ENCODE measurements at places on chromosomes 12 and 14. TPM values are rescaled to one million over a fixed set of nuclear protein-coding genes. Genes with fewer than 3 reads are reported as not detected.

GRCh38 chr14:71472356-71473340 lies 459.6 kb upstream of the RGS6 start:
- peak; percentile 60 for DNase-seq

DNA sequence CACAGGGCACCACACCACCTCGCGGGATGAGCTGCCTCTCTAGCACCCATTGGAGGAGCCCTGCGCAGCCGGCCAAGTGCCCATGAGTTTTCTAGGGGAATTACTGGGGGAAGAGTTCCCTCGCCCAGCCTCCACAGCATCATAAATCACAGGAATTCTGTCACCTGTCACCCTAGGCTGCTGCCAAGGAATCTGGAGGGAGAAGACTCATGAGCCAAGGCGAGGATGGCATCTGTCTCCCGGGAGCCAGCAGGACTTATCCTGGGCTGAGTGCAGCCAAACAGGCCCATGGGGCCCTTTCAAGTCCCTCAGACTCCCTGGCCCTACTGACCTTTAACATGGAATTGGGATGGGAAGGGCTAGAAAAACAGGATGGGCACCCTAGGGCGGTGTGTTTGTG lies 7.8 kb upstream of the OTUB2 start:
- DNase-seq: no peak

DNA sequence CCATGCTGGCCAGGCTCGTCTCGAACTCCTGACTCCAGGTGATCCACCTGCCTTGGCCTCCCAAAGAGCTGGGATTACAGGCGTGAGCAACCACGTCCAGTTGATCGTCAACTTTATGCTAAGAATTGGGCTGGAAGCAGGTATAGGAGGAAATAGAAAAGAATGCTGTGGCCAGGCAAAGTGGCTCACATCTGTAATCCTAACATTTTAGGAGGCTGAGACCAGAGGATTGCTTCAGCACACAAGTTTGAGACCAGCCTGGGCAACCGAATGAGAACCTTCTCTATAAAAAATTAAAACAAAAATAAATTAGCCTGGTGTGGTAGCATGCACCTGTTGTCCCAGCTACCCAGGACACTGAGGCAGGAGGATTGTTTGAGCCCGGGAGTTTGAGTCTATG lies 37.1 kb upstream of the SNX6 start:
- no peak for DNase-seq

Gene TEX52
- not detected for polyA plus RNA-seq

Gene KRT78
- not detected for polyA plus RNA-seq

GRCh38 chr12:53218551-53219291 lies 11.7 kb upstream of the ITGB7 start:
- DNase-seq: peak; percentile 69

DNA sequence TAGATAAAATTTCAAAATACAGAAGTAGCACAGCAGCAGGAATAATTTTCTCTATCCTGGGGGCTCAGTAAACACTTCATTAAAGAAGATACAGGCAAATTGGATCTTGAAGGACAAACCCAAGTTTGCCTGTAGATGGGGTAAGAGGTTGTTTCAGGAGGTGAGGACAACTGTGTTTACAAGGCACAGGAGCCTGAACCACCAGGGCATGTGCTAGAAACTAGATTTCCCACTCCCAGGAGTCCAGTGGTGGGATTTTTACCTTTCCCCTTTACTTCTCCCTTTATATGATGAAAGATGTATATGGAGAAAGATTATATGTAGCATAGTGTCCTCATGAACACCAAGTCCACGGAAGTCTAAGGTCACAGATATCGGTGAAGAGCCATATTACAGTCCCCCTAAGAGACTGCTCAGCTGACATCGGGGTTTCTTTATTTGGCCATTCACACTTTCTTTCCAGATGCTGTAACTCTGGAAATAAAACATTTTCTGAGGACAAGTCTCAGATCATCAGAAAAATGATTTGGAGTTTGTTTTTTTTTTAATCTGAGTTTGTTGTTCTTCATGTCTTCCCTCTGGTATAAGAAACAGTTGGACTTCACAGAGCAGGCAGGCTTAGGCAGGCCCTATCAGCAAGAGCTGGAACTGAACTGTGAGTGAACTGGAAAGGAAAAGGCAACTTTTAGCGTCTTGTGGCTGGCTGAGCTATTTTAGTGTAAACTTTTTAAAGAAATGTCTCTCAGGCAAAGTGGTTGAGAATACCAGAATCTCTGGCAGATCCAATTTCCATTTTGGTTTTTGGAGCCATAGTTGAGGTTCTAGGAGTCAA lies 8.0 kb upstream of the EVL start:
- peak; percentile 36 for DNase-seq

- peak; percentile 12 for DNase-seq
These were observed 266.3 kb downstream of the ITPR2 start for GRCh38 chr12:26566675-26567074.

DNA sequence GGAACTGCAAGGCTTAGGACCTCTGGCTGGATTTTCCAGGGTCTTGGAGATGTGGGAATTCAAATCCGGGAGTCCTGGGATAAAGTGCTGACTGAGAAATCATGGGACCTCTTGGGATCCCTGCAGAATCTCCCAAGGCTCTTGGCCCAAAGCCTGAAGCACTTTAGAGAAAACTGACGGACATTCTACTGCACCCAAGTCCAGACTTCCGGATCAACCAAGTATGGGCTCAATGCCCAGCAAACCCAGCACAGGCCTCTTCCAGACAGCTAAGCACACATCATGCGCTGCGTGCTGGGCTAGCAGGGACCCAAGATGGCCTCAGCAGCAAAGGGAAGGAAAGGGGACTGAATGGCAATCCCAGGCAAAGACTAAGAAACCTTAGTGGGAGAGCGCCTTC lies 85.0 kb downstream of the ACTN1 start:
- DNase-seq: no peak

DNA sequence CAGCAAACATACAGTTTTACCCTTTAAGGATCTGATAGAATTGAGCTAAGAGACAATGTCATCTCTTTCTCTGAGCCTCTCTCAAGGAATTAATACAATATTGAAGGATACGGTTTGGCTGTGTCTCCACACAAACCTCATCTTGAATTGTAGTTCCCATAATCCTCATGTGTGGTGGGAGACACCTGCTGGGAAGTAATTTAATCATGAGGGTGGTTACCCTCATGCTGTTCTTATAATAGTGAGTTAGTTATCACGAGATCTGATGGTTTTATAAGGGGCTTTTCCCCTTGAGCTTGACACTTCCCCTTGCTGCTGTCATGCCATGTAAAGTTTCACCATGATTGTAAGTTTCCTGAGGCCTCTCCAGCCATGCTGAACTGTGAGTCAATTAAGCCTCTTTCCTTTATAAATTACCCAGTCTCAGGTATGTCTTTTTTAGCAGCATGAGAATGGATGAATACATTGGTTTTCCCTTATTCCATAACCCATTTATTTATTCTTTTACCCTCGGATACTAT lies 47.6 kb downstream of the TMEM30B start:
- DNase-seq: no peak

- no peak for DNase-seq
These were observed 667.7 kb upstream of the FOXG1 start for GRCh38 chr14:28098856-28099255.

Gene MYH6
- 0.80 TPM for polyA plus RNA-seq

GRCh38 chr12:57781801-57782200 lies 786 bp upstream of the TSFM start:
- DNase-seq: no peak

GRCh38 chr12:25958428-25959070 lies at the start of gene RASSF8:
Gene RASSF8 (plus strand): TSS chr12:25958682. CDS start chr12:26055344, 96,662 bp downstream.
- DNase-seq: peak; percentile 93

DNA sequence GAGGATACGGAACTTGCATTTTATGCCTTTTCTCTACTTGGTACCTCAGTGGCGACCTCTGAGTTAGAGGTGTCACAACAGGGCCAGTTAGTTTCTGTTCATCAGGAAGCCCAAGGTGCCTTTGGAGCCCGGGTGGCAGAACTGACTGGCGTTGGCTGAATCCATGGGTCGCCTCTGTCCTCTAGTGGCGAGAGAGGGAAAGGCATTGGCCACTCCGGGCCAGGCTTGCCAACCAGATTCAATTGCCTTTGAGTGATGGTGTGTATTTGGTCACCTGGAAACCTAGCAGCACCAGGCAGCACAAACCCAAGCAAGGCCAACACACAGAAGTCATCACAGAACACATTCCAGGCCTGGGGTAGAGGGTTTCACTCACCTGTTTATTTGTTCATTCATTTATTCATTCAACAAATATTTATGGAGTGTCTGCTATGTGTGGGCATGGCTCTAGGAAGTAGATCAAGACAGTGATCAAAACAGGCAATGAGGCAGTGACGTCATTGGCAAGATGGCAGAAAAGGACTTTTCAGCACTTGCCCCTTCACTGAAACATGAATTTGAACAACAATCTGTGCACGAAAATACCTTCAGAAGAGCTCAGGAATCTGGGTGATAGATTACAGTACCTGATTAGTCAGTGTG lies 40.5 kb upstream of the KCNA5 start:
- DNase-seq: peak; percentile 81

- DNase-seq: peak; percentile 31
These were observed 7.7 kb downstream of the CCND2 start for GRCh38 chr12:4281173-4281654.

GRCh38 chr12:51941011-51941581 lies 10.4 kb upstream of the ACVR1B start:
- DNase-seq: peak; percentile 54

Gene LDHB
- 497 TPM for polyA plus RNA-seq

- DNase-seq: peak; percentile 31
These were observed 29.3 kb upstream of the ARHGAP5 start for GRCh38 chr14:32047791-32048190.

DNA sequence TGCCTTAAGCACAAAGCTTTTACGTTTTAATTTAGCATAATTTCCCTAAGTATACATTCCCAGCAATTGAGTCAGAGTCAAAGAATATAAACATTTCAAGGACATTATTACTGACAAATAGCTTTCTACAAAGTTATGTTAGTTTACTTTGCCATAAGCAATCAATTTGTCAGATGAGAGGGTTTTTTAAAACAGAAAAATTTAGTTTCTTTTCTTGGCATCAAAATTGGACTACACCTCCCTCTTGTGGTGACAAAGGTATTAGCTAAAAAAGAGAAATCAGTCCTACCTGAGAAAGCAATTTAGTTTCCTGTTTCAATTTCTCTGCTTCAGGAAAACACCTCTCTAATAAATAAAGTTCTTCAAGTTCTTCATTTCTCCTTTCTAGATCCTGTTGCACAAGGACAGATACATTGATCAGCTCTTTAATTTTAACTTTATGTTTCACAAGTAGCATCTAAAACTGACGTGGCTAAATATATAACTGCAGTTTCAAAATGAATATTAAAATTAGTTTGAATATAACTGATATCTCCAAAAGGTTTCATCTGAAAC lies 39.9 kb downstream of the DNAI7 start:
- peak; percentile 47 for DNase-seq

DNA sequence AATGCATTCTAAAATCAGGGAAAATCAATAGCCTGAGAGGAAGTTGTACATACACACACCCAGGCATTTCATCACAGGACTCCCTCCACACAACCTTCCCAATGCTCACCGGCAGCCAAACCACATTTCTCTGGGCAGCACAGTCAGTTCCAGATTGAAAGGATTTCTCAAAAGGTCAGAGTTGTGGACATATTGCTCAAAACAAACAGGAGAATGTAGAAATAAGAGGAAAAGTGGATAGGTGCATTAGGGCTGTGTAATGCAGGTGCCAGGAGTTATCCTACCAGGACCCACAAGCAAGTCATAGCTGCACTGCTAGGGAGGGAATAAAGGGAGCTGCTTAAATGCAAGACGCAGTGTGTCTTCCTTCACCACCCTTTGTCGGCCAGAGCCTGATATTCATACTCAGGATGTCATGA lies 62.9 kb downstream of the GCH1 start:
- DNase-seq: peak; percentile 37

GRCh38 chr14:100453930-100454329 lies 130.8 kb downstream of the SLC25A47 start:
- DNase-seq: no peak

- DNase-seq: no peak
These were observed 410.7 kb upstream of the RGS6 start for GRCh38 chr14:71521238-71522135.

DNA sequence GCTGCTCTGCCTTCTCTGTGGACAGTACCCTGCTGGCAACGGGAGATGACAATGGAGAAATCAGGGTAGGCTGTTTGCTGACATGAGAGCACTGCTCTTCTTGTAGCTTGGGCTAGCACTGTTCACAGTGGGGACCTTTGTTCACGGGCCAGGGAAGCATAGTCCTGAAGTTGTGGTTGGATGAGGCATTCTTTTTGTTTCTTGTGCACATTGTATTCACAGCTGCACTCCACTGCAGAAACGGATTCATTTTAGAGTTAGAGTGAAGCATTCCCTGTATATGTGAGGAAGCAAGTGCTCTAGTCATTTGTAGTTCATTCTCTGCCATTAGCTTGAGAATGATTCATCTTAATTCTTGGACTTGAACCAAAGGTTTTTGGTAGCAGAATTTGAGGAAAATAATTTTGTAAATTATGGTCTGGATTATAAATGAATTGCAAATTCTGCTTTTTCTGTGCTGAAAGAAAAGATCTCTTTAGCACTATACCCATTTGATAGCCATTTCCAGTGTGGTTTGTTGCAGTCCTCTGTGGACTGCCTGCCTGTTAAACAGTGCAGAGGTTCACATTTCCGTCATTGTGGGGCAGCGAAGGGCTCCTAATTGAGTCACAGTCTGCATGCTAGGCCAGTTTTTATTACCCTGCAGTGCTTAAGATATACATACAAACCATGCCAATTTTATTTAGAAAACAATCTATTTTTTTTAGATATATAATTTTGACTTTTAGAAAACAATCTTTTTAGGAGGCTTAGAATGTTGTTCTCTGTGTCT lies 80.6 kb downstream of the APAF1 start:
- peak; percentile 84 for DNase-seq

GRCh38 chr12:92445253-92446082 lies 257.3 kb upstream of the PLEKHG7 start:
- DNase-seq: no peak

GRCh38 chr14:58713677-58714076 lies 75.9 kb downstream of the DACT1 start:
- DNase-seq: no peak

Gene DDX54
- polyA plus RNA-seq: 27.7 TPM

- no peak for DNase-seq
These were observed 100.6 kb upstream of the TBX3 start for GRCh38 chr12:114784526-114784925.

GRCh38 chr14:96614481-96614881 lies 112.3 kb downstream of the PAPOLA start:
- DNase-seq: no peak

Gene DPF3
- 6.8 TPM for polyA plus RNA-seq

Data from GM23248 (cell line).